Uterus (tissue), 4 donors: ENCODE measurements at places on chromosomes 13 and 19. TPM values are rescaled to one million over a fixed set of nuclear protein-coding genes. Genes with fewer than 3 reads are reported as not detected.

- no peak overlapping the region for H3K27ac ChIP-seq
- no peaks in the 10 kb centered on the region for H3K36me3 ChIP-seq
- no peak for DNase-seq
- H3K4me1 ChIP-seq, result no peaks in the 10 kb centered on the region
- no peaks in the 10 kb centered on the region for H3K27me3 ChIP-seq
- no peak overlapping the region for H3K4me3 ChIP-seq
Observed at GRCh38 chr13:76210262-76210661, 574.1 kb downstream of the LMO7 start.

- H3K27ac ChIP-seq, result no peak overlapping the region
- no peak for DNase-seq
- no peaks in the 10 kb centered on the region for H3K27me3 ChIP-seq
- H3K36me3 ChIP-seq, result no peaks in the 10 kb centered on the region
- peak overlapping the region; percentile 41 for H3K4me3 ChIP-seq
Observed at GRCh38 chr13:102401265-102401664, 583 bp downstream of the FGF14 start.

DNA sequence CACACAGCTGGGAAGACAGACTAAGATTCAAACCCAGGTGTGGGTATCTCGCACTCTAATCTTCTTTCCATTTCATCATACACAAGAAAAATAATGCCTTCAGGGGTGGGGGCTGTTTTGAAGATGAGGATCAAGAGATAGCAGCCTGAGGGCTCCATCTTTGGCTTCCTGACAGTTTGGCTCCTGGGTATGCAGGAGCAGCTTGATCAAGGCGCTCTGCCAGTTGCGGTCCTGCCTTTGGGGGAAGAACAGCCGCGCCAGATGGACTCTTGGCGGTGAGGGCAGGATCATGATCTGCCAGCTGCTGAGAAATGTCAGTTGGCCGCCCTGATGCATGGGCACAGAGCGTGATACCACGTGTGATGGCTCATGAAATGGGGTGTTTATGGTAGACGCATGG, 119.1 kb downstream of the IER2 start:
- H3K27ac ChIP-seq, result no peak overlapping the region
- no peak overlapping the region for H3K4me3 ChIP-seq
- H3K36me3 ChIP-seq, result no peaks in the 10 kb centered on the region
- no peaks in the 10 kb centered on the region for H3K4me1 ChIP-seq

- no peaks in the 10 kb centered on the region for H3K27me3 ChIP-seq
- no peaks in the 10 kb centered on the region for H3K36me3 ChIP-seq
Observed at GRCh38 chr19:55266840-55267239, 8.0 kb upstream of the PPP6R1 start.

Gene ZGLP1
- 2.5 TPM for total RNA-seq

GRCh38 chr13:20288561-20288960, 56.4 kb upstream of the GJB6 start:
- H3K27me3 ChIP-seq, result no peaks in the 10 kb centered on the region
- H3K36me3 ChIP-seq, result no peaks in the 10 kb centered on the region

- no peaks in the 10 kb centered on the region for H3K36me3 ChIP-seq
- DNase-seq, result no peak
- H3K4me3 ChIP-seq, result no peak overlapping the region
- peaks cover 5% of the 10 kb centered on the region for H3K27me3 ChIP-seq
- no peak overlapping the region for H3K27ac ChIP-seq
Observed at GRCh38 chr19:10521461-10522171, 4.4 kb upstream of the S1PR5 start.

Gene NKG7
- 1.0 TPM for total RNA-seq

Gene MAG
- total RNA-seq, result not detected

DNA sequence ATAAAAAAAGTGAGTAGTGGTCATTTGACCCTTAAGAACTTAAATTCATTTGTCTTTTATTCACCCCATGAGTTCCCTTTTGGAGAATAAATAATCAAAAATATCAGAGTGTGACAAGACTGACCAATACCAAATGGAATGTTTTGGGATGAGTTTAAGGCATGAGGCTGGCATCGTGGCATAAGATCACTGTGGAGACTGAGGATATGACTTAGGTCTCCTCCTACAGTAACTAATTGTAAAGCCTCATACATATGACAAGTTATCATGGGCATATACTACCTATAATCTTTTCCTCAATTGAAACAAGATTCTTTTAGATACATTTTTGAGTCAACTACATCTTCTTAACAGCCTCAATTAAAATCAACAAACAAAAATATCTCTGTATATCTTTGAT, 782.0 kb downstream of the SLITRK1 start:
- H3K4me3 ChIP-seq, result no peak overlapping the region
- no peaks in the 10 kb centered on the region for H3K36me3 ChIP-seq
- H3K27ac ChIP-seq, result no peak overlapping the region
- no peaks in the 10 kb centered on the region for H3K4me1 ChIP-seq
- H3K27me3 ChIP-seq, result no peaks in the 10 kb centered on the region

DNA sequence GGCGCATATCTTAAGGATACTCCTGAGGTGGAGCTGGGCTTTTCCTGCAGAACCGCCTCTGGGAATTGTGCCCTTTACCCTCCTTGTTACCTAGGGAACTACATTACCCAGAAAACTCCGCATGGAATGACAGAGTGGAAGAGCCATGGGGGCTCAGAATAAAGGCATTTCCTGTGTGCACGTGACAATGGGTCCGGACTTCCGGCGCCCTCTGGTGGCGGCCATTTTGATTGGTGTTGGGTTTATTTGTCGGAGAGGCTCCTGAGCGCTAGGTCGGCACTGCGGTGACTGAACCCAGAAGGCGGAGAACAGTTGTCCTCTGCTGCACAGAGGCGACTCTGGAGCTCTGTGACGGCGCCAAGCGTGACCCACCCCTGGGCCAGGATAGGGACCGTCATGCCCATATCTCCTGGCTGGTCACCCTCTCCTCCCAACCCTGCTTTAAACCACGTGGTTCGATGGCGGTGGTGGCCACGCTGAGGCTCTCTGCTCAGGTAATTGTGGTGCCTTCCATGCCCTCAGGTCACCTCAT, at the start of gene ZNF587B:
Gene ZNF587B, plus strand, starts transcription at position 229 of the 532 bp plus-strand sequence. Its CDS starts 230 bp downstream, at position 459.
- no peaks in the 10 kb centered on the region for H3K27me3 ChIP-seq
- no peaks in the 10 kb centered on the region for H3K36me3 ChIP-seq
- H3K4me1 ChIP-seq, result peaks cover 4% of the 10 kb centered on the region
- peak; percentile 63 for DNase-seq
- H3K4me3 ChIP-seq, result peak within 1 kb of the TSS; percentile 35
- H3K27ac ChIP-seq, result no peak within 1 kb of the TSS

DNA sequence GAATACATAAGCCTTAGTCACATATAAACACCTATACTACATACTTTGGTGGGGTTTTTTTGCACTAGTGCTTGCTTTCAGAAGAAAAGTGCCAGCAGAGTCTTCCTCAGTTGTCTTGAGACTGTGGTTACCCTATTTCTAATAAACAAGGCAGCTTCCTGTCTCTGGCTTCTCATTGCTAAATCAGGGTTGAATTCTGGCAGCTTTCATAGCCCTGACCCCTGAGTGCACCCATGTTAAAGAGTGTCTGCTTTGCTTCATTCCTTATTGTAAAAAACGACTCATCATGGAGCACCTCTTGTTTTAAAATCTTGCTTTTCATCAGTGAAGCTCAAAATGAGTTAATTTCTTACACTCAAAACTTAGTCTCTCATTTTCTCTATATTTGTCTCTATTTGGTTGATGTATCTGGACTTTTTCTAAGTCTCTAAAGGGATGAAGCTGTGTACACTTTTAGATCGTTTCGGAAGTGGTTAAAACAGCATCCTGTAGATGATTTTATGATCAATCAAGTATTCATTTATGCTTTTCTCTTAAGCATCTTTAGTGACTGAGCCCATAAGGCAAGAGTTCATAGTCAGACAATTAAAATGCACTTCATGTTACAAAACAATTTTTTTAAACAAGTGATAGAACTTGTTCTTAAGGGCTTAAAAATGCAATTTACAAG, 72.1 kb downstream of the KLF12 start:
- H3K4me1 ChIP-seq, result no peaks in the 10 kb centered on the region
- H3K27ac ChIP-seq, result peak overlapping the region; percentile 77
- H3K36me3 ChIP-seq, result no peaks in the 10 kb centered on the region
- H3K4me3 ChIP-seq, result no peak overlapping the region
- DNase-seq, result peak; percentile 31
- H3K27me3 ChIP-seq, result no peaks in the 10 kb centered on the region
